Activated naive CD4-positive, alpha-beta T cell treated with anti-CD3 and anti-CD28 coated beads, Interleukin-2, amount 50 U/mL, for 16 hours (primary cell): ENCODE measurements at places on chromosomes 13 and 19.

GRCh38 chr13:111903143-111903542, 163.8 kb upstream of the SOX1 start:
- DNase-seq: no peak

DNA sequence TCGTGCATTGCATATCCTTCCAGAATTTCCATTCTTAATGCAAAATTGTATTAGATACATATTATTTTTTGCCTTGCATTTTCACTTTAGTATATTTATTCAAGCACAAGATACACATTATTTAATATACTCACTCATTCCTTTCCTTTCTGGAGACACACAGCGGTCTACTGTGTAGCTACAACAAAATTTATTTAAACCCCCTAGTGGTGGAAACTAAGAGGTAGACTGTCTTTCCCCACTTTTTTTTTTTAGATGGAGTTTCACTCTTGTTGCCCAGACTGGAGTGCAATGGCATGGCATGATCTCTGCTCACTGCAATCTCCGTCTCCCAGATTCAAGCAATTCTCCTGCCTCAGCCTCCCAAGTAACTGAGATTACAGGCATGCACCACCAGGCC, 2040.3 kb upstream of the PCDH20 start:
- DNase-seq: no peak

GRCh38 chr19:32224371-32225244, 120.8 kb upstream of the ZNF507 start:
- DNase-seq: peak; percentile 60

GRCh38 chr13:92938486-92939020, 288.1 kb upstream of the GPC6 start:
- no peak for DNase-seq

GRCh38 chr13:50446611-50447010, 396.9 kb downstream of the DLEU7 start:
- DNase-seq: no peak

DNA sequence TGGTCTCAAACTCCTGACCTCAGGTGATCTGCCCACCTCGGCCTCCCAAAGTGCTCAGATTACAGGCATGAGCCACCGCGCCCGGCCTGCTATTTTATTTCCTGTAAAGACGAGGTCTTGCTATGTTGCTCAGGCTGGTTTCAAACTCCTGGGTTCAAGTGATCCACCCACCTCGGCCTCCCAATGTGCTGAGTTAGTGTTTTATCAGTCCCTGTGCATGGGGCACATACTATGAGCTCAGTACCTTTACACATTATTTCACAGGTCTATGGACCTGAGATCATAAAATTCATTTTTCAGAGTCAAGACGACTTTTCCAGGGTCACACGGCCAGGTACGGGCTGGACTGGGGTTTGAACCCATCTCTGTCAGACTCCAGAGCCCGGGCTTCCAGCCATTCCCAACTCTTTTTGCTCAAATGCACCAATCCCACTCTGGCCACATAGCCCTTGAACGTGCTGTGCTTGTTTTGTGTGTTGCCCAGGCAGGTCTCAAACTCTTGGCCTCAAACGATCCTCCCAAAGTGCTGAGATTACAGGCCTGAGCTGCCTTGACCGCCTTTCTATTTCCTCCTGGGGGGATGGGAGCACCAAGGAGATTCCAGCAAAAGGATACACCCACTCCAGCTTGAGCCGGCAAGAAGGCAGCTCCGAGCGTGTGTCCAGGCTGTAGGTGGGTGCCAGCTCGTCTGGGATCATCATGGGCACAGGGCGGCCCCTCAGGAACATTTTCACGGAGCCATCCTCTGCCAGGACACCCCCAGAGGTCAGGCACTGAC, 1.1 kb downstream of the EML2 start:
- no peak for DNase-seq

GRCh38 chr13:98039261-98039660, 85.8 kb downstream of the IPO5 start:
- no peak for DNase-seq

DNA sequence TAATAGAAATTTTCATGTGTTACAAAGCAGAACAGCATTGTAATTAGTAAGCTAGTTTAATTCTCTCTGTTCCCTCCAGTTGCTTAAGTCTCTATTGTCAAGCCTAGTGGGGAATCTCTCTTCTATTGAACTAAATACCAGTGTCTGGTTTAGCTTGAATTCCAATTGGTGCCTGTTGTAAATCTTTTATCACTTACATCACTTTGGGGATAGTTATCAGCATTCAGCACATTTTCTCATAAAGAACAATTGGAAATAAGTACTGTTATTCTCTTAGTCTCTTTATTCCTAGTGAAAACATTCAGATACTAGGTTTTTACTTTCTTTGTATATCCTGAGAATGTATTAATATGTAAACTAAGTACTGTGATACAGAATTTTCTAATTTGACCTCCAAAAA, 25.2 kb downstream of the IPO5 start:
- DNase-seq: no peak

DNA sequence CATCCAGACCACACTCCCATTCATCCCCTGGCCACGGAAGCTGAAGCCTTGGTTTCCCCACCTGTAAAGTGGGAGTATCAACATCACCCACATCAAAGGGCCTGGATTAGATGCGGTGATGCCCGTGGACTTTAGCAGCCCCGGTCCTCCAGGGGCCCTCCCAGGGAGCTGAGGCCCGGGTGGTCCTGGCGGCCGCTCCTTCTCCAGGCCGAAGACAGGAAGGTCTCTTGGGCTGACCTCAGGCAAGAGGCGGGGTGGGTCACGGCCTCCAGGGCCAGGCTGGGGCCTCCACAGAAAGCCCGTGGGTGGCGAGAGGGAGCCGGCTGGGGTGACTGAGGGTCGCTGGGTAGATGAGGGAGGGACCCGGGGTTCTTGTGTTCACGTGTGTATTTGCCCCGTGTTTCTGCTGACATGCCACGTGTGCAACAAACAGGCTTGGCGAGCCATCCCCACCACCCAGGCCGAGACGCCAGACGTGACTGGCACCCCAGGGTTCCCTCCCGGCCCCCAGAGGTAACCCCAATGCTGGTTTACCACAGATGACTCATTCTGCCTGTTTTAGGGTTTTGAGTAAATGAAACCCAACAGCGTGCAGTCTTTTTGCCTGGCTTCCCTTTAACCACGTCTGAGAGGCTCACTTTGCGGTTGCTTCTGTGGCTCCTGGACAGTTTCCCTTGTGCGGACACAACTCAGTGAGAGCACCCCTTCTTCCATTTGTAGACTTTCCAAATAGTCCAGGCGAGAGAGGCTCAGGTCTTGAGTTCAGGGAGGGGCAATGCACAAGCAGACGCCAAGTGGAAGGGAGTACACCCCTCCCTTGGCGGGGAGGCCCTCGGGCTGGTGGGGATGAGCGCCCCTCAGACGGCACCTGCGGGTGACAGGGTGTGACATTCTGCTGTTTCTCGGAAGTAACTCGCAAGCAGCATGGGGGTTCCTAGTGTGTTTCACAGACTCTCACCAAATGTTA, 42.9 kb downstream of the C13orf46 start:
- DNase-seq: peak; percentile 28

DNA sequence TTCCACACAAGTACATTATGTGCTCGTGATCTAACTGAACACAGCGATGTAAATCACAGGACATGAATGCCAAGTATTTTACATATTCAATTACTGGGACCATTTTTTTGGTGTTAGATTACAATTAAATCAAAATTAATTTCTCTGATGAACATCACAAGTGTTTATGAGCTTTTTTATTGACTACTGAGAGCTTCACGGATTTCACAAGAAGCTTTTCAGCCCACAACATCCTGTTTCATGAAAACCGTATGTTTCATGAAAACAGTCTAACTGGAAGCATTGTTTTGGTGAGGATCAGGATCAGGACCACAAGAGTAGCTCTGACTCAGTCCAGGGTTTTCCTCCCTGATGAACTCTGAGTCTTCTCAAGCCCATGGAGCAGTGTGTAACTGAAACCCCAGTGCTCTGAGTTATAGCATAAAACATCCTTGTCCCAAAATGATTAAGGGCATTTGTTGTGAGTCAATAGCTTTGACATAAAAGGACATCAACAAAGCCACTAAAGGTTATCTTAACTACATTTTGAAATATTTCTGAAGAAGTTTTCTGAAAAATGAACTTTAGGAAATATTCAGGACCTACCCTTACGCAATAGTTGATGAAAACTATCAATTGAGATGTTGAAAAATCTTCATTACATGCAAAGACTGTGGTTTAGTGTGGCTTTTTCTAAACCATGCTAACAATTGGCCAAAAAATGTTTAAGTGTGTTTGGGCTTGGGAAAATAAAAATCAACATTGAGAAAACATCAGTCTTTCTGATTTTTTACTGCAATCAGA, 49.3 kb downstream of the UFM1 start:
- DNase-seq: no peak

DNA sequence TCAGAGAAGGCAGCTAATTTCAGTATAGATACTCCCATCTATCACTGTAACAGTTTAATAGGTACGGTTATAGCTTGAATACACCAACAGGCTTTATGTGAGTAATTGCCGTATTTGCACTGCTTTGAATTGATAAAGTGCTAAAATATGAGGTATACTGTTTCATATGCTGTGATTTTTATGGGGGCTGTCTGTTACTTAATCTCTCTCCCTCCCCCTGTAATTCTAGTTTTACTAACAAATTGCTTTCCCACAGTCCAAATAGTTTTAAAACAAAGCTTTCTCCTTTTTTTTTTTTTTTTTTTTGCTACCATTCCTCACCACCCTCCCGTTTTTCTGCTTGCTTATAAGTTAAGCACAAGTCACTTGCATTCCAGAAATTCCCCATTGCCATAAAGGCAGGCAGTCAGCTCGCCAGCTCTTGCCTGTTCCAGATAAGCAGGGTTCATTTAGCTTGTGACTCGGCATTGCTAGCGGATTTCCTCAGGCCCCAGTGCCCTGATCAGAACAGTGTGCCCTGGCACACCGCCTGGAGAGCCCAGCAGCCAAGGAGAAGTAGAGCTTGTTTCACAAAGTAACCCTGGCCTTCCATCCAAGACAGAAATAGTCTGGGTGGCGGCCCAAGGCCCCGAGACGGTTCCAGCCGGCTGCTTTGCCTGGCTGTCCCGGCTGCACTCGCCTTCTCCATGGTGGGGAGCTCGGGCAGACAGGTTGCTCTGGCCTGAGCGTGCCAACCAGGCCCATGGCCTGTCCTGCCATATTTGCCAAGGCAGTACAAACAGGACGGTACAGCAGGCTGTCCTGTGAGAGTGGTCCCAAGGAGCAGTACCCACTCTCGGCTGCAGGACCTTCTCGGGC, 43.5 kb upstream of the NPAS1 start:
- no peak for DNase-seq

GRCh38 chr13:112106478-112107141, 39.7 kb downstream of the SOX1 start:
- DNase-seq: no peak

- no peak for DNase-seq
Measured at GRCh38 chr13:26324294-26324693, 70.4 kb downstream of the CDK8 start.

DNA sequence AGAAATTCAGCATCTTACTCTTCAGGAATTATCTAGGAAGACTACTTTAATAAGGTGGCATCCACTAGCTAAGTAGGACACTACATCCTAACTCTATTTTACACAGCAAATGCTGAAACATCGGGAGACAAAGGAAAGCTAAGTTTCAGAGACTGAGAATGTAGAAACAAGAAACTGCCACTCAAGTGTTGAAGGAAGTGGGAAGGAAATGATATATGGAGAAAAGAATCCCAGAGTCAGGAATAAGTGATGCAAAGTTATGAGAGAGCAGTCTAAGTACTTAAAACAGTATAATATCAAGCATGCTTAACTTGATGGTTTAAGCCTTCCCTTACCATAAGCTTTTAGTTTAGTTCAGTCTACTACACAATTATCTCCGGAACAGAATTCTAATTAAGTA, 52.4 kb downstream of the RBM26 start:
- no peak for DNase-seq

DNA sequence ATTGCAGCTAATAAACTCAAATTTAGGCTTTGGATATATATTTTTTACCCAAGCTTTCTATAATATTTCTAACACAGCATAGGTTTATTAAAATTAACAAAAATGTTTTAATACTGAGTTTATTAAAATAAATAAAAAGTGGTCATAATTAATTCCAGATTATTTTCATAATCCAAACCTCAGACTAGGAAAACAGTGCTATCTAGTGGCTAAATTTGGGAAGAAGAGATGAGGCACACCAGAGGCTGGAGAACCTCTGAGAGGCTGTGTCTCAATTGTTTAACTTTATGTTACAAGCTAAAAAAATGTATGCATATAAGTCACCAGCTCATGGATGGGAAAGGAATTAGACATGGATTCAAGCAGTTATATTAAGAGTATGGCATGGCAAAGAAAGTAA, 392.5 kb downstream of the DIAPH3 start:
- no peak for DNase-seq

DNA sequence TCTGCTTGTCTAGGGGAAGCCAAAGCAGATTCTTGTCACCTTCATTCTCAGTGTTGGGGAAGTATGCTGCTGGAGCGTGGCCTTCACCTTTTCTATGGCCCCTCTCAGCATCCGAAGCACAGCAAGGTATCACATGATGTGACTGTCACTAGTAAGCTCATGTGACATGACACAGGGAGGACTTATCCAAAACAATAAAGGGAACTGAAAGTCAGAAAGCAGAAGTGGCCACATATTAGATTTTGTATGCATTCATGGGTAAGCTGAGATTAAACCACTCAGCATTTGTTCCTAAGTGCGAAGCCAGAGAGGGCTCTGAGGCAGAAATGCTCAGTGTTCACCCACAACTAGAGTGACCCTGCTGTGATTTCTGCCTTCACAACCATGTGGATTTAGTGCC, 72.8 kb upstream of the PCDH8 start:
- no peak for DNase-seq

- no peak for DNase-seq
Measured at GRCh38 chr13:71249011-71249410, 618.0 kb downstream of the DACH1 start.

DNA sequence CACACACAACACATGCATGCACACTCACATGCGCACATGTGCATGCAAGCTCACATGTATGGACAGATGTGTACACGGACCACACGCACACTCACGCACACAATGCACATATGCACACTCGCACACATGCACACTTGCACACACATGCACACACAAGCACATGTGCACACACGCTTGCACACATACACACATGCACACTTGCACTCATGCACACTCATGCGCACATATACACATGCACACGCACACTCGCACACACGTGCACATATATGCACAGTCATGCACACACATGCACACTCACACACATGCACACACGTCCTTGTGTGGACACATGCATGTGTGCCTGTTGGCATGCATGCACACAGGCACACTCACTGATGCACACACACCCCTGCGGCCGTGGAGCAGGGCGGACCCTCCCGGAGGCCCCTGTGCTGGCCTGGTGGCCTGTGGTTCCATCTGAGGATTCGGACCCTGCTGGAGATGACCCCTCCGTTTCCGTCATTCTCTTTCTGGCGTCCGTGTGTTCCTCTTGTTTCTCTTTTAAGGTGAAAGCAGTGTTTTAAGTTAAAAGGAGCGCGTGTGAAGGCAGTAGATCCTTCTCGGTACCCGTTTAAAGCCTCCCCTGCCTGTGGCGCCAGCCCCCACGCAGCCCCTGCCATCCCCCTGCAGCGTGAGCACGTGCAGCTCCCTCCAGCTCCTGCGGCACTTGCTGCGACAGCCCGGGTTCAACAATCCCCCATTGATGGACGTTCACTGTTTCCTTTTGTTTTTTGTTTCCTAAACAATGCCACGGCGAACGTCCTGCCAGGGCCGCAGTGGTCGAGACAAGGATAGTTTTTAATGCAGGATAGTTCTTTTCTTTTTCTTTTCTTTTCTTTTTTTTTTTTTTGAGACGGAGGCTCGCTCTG, 5.6 kb downstream of the NDUFS7 start:
- DNase-seq: no peak

- DNase-seq: no peak
Measured at GRCh38 chr19:29267701-29268100, 54.8 kb upstream of the UQCRFS1 start.

- no peak for DNase-seq
Measured at GRCh38 chr13:21901336-21901735, 230.5 kb downstream of the FGF9 start.
